ENCODE measurements at places on chromosomes 1 and 21.
A peak's percentile ranks its signal among the peaks of the same experiment; 100 is the strongest.

DNA sequence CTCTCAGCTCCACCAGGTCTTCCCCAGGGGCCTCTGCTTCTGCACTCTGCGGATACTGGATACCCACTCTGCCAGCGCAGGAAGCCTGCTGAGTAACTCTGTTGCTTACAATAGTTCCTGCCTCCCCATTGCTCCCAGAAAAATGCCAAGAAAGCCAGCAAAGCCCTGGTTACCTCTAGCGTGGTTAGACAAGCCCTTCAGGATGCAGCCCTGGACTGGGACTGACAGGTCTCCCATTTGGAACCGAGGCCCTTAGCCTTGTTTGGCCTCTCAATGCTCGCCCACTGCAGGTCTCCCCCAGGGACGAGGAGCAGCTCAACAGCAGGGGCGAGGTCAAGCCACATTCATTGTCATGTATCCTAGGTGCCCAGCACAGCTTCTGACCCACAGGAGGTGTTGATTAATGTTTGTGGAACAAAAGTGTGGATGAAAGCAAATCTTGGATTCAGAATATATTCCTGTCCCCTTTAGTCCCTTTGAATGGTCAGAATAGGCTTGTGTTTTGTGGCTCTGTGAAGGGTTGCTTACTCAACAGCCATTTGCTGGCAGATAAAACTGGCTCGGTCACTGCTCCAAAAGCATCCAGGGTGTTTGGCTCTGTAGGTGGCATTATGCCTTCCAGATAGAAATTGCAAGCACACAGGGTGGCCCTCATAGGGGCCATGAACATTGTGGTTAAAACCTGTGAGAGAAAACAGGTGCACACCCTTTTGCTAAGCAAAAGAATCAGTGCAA lies 58.9 kb downstream of the C1orf198 start:
- DNase-seq = no peak

GRCh38 chr1:23801338-23801748 lies 789 bp upstream of the GALE start:
- DNase-seq = no peak

DNA sequence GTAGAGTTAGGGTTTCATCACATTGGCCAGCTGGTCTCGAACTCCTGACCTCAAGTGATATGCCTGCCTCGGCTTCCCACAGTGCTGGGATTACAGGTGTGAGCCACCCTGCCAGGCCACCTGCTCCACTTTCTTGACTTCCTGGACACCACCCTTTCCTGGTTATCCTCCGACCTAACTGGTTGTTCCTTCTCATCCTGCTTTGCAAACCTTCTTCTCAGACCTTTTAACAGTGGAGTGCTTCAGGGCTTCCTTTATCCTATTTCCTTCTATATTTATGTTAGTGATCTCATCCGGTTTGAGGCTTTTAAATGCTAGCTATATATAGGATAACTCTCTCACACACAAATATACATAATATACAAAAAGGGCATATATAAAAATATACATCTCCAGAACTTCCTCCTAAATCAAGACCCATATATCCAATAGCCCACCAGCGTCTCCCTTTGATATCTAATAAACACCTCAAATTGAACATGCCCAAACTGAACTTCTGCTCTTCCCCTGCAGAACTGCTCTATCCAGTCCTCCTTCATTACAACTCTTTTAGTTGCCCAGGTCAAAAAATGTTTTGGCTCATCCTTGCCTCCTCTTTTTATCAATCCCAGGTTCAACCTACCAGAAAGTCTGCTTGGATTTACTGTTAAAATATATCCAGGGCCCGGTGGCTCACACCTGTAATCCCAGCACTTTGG lies 19.5 kb upstream of the UQCRHL start:
- DNase-seq = no peak

DNA sequence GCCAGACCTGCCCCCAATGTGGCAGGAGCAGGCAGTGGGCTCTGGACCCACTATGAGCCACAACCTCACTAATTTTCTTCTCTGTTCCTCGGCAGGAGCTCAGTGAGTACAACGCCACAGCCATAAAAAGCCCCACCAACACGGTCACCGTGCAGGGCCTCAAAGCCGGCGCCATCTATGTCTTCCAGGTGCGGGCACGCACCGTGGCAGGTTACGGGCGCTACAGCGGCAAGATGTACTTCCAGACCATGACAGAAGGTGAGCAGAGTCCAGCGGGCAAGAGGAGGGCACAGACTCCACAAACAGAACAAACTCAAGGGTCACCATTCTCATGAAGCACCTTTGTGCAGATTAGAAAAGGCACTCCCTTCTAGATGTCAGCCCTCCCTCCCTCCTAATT lies 79.9 kb downstream of the LACTBL1 start:
- no peak for DNase-seq

- no peak for DNase-seq
These were observed 22.1 kb downstream of the TRIM67 start for GRCh38 chr1:231183639-231184590.

GRCh38 chr1:91402023-91402422 lies 2.6 kb downstream of the HFM1 start:
- no peak for DNase-seq

DNA sequence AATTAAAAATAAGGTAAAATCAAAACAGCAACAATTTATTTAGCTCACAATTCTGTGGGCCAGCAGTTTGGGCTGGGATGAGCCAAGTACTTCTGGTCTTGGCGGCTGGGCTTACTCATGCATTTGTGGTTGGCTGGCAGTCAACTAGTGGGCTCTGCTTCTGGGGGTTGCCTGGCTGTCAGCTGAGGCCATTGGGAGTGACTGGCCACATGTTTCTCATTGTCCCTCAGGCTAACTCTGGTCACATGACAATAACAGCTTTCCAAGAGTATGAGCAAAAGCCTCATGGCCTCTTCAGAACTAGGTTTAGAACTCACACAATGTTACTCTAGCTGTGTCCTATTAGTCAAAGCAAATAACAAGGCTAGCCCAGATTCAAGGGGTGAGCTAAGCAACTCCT lies 15.6 kb upstream of the CHIA start:
- peak; percentile 4 for DNase-seq

DNA sequence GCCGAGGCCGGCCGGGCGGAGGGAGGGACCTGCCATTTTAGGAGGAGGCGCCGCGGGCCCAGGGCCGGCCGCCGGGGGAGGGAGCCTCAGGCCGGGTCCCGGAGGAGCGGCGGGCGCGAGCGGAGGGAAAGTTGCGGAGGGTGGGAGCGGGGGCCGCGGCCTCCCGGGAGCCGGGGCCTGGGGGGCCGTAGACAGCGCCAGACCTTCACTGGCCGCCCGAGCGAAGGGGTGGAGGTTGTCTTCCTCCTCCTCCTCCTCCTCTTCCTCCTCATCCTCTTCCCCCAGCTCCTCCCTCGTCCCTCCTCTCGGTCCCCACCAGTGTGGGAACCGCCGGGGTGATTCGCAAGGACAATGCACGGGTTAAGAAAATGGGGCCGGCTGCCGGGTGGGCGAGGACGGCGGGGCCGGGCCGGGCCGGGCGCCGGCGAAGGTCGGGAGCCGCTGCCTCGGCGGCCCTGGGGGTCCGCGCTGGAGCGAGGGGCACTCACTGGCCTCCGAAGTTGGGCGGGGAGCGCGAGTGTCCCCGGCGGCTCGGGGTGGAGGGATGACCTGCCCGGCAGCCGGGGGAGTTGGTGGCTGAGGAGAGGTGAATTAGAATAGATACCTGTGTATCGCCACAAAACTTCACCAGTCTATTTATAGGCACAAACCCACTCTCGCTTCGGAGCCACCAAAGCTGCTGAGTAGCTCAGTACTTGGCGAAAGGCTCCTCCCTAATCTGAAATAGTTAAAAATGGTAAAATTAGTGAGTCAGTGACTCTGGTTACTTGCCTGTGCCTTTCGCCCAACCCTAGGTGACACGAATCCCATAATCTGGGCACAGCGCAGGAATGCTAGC lies 1.3 kb downstream of the DYRK1A start:
- DNase-seq = peak; percentile 58

GRCh38 chr1:204089044-204089751 lies 16.3 kb downstream of the SOX13 start:
- peak; percentile 57 for DNase-seq

- no peak for DNase-seq
These were observed 7.2 kb upstream of the TACSTD2 start for GRCh38 chr1:58584082-58584895.

GRCh38 chr21:23876925-23877558 lies 1730.2 kb downstream of the MRPL39 start:
- DNase-seq = no peak

Data from hindlimb muscle (tissue), 1 donor.